Effector CD4-positive, alpha-beta T cell (primary cell): ENCODE measurements at places on chromosomes 7 and 10.

GRCh38 chr7:77846317-77847092, 47.9 kb downstream of the PHTF2 start:
- DNase-seq: no peak

- no peak for DNase-seq
These were observed 30.1 kb upstream of the CD36 start for GRCh38 chr7:80608336-80608735.

DNA sequence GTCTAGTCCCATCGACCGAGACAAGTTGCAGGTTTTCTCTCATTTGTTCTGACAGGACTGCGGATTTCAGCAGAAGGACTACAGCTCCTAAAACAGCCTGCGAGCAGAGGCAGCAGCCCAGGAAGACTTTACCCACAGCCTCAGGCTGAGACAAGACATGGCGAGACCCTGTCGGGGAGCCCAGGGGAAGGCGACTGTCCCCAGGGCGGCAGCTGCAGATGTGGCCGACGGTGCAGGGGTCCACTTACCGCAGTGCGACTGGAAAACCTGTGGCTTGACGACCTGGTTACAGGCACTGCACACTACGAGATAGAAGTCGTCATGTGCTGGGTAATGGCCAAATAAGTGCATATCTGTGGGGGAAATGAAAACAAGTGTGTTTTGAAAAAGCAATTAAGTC, 88.0 kb downstream of the ATXN7L1 start:
- DNase-seq: no peak

- no peak for DNase-seq
These were observed 40.6 kb upstream of the PTPRZ1 start for GRCh38 chr7:121832347-121832746.

GRCh38 chr10:110344622-110345021, 39.9 kb upstream of the SMNDC1 start:
- no peak for DNase-seq
